Body of pancreas (tissue), 4 donors: ENCODE measurements at places on chromosomes 4 and X. TPM values are rescaled to one million over a fixed set of nuclear protein-coding genes. Genes with fewer than 3 reads are reported as not detected.
A peak's percentile ranks its signal among the peaks of the same experiment; 100 is the strongest.

DNA sequence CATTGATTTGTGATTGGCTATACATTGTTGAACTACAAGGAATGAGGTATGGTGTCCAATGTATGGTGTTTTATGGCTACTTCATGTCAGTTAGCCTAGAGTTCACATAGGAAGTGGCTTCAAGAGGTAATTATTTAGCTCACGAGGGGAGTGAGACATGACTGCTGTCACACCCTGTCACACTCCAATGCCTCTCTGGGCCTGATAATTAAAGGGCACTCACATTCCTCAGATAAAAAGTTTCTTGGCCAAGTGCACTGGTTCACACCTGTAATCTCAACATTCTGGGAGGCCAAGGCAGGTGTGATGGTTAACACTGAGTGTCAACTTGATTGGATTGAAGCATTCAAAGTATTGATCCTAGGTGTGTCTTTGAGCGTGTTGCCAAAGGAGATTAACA is 65.0 kb upstream of the DDX60 start:
- H3K27me3 ChIP-seq: no peaks in the 10 kb centered on the region
- no peaks in the 10 kb centered on the region for H3K36me3 ChIP-seq
- peaks cover 7% of the 10 kb centered on the region for H3K4me1 ChIP-seq
- no peak overlapping the region for H3K27ac ChIP-seq
- no peak overlapping the region for H3K4me3 ChIP-seq
- DNase-seq: no peak

GRCh38 chr4:182643801-182644682 is 273.1 kb downstream of the DCTD start:
- no peaks in the 10 kb centered on the region for H3K27me3 ChIP-seq
- H3K4me3 ChIP-seq: no peak overlapping the region
- no peaks in the 10 kb centered on the region for H3K4me1 ChIP-seq
- H3K27ac ChIP-seq: no peak overlapping the region

- H3K4me3 ChIP-seq: no peak overlapping the region
- no peak overlapping the region for H3K27ac ChIP-seq
- H3K36me3 ChIP-seq: no peaks in the 10 kb centered on the region
- no peaks in the 10 kb centered on the region for H3K4me1 ChIP-seq
Observed at GRCh38 chr4:182582245-182582644, 334.9 kb downstream of the DCTD start.

GRCh38 chr4:40164459-40164858 is 32.4 kb upstream of the RHOH start:
- H3K27ac ChIP-seq: no peak overlapping the region
- no peaks in the 10 kb centered on the region for H3K27me3 ChIP-seq
- no peak for DNase-seq
- H3K36me3 ChIP-seq: no peaks in the 10 kb centered on the region

DNA sequence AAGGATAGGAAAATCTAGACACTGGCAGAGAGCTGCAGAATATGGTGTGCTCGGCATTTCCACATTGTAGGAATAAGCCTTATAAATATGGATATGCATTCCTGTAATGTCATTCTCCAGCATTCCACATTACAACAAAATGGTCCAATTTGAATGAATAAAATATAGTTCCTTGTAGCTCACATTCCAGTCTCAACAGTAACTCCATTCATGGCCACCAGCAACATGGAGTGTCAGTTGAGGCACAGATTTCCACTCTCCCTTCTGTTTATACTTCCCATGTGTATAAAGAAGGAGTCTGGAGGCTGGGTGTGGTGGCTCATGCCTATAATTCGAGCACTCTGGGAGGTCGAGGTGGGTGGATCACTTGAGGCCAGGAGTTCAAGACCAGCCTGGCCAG is 84.5 kb downstream of the AASDH start:
- no peaks in the 10 kb centered on the region for H3K27me3 ChIP-seq
- H3K4me3 ChIP-seq: no peak overlapping the region
- DNase-seq: no peak
- H3K27ac ChIP-seq: no peak overlapping the region
- peaks cover 7% of the 10 kb centered on the region for H3K4me1 ChIP-seq

DNA sequence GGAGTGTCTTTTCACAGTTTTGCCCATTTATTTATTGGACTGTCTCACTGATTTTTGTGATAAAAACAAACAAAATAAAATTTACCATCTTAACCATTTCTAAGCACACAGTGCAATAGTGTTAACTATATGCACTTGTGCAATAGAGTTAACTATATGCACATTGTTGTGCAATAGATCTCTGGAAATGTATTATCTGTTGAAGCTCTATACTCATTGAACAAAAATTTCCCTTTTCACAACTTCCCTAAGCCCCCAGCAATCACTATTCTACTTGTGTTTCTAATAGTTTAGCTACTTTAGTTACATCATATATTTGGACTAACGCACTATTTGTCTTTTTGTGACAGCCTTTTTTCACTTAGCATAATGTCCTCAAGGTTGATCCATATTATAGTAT is 59.7 kb upstream of the BEX4 start:
- no peaks in the 10 kb centered on the region for H3K36me3 ChIP-seq
- no peaks in the 10 kb centered on the region for H3K4me1 ChIP-seq
- no peak overlapping the region for H3K4me3 ChIP-seq

GRCh38 chr4:76723373-76723772 is 174.6 kb downstream of the SOWAHB start:
- no peak for DNase-seq
- no peak overlapping the region for H3K4me3 ChIP-seq
- no peaks in the 10 kb centered on the region for H3K27me3 ChIP-seq
- no peak overlapping the region for H3K27ac ChIP-seq
- H3K4me1 ChIP-seq: peaks cover 11% of the 10 kb centered on the region
- no peaks in the 10 kb centered on the region for H3K36me3 ChIP-seq

DNA sequence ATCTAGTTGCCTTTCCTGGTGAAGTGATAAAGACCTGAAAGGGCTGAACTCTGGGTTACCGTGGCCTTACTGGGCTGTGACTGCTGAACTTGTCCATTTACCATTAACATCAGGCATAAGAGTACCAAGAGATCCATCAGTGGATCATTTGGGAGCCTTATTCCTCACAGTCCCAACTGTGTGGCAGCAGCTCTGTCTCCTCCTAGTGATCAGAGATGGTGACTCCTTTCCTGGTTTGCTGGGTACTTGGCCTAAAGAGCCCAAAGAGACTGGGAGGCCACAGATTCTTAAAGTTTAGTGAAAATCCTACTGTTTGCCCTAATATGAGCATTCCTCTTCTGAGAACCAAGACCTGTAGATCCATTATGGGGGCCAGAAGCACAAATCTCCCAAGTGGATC is 56.3 kb upstream of the ATP6AP2 start:
- no peak overlapping the region for H3K4me3 ChIP-seq
- peaks cover 7% of the 10 kb centered on the region for H3K4me1 ChIP-seq
- H3K27ac ChIP-seq: no peak overlapping the region
- no peaks in the 10 kb centered on the region for H3K27me3 ChIP-seq

- no peak overlapping the region for H3K4me3 ChIP-seq
- no peak for DNase-seq
- no peaks in the 10 kb centered on the region for H3K27me3 ChIP-seq
- H3K27ac ChIP-seq: no peak overlapping the region
- no peaks in the 10 kb centered on the region for H3K36me3 ChIP-seq
Observed at GRCh38 chr4:176262243-176262642, 6.8 kb downstream of the ASB5 start.

- H3K36me3 ChIP-seq: no peaks in the 10 kb centered on the region
- H3K27me3 ChIP-seq: no peaks in the 10 kb centered on the region
- no peak overlapping the region for H3K27ac ChIP-seq
- peaks cover 9% of the 10 kb centered on the region for H3K4me1 ChIP-seq
- DNase-seq: no peak
Observed at GRCh38 chrX:134537179-134537955, 77.4 kb downstream of the HPRT1 start.

GRCh38 chr4:1574601-1575417 is 109.3 kb downstream of the FAM53A start:
- peaks cover 7% of the 10 kb centered on the region for H3K27me3 ChIP-seq
- H3K27ac ChIP-seq: no peak overlapping the region
- no peaks in the 10 kb centered on the region for H3K36me3 ChIP-seq
- H3K4me3 ChIP-seq: no peak overlapping the region
- no peak for DNase-seq
- H3K4me1 ChIP-seq: peaks cover 15% of the 10 kb centered on the region

- H3K4me1 ChIP-seq: no peaks in the 10 kb centered on the region
- no peaks in the 10 kb centered on the region for H3K36me3 ChIP-seq
- DNase-seq: no peak
- H3K4me3 ChIP-seq: no peak overlapping the region
- H3K27ac ChIP-seq: no peak overlapping the region
- no peaks in the 10 kb centered on the region for H3K27me3 ChIP-seq
Observed at GRCh38 chr4:33715841-33716395, 2528.4 kb downstream of the ARAP2 start.

- DNase-seq: no peak
- no peaks in the 10 kb centered on the region for H3K4me1 ChIP-seq
- no peaks in the 10 kb centered on the region for H3K27me3 ChIP-seq
- no peaks in the 10 kb centered on the region for H3K36me3 ChIP-seq
Observed at GRCh38 chr4:114385195-114385985, 213.2 kb upstream of the UGT8 start.

GRCh38 chr4:185598846-185599552 is 63.7 kb upstream of the PDLIM3 start:
- DNase-seq: no peak
- no peaks in the 10 kb centered on the region for H3K4me1 ChIP-seq
- H3K36me3 ChIP-seq: peaks cover 5% of the 10 kb centered on the region
- no peak overlapping the region for H3K27ac ChIP-seq

GRCh38 chr4:157012781-157013180 is 41.2 kb upstream of the PDGFC start:
- no peak overlapping the region for H3K27ac ChIP-seq
- no peak overlapping the region for H3K4me3 ChIP-seq
- H3K27me3 ChIP-seq: no peaks in the 10 kb centered on the region
- H3K4me1 ChIP-seq: peaks cover 6% of the 10 kb centered on the region

GRCh38 chrX:127726227-127726626 is 326.0 kb downstream of the ACTRT1 start:
- H3K4me1 ChIP-seq: no peaks in the 10 kb centered on the region
- H3K4me3 ChIP-seq: no peak overlapping the region
- no peaks in the 10 kb centered on the region for H3K36me3 ChIP-seq
- no peak for DNase-seq
- no peaks in the 10 kb centered on the region for H3K27me3 ChIP-seq

- H3K4me3 ChIP-seq: no peak overlapping the region
- no peaks in the 10 kb centered on the region for H3K36me3 ChIP-seq
- H3K4me1 ChIP-seq: peaks cover 8% of the 10 kb centered on the region
- DNase-seq: peak; percentile 35
Observed at GRCh38 chr4:14165222-14165920, 537.8 kb upstream of the BOD1L1 start.

- no peaks in the 10 kb centered on the region for H3K27me3 ChIP-seq
- DNase-seq: peak; percentile 11
- no peaks in the 10 kb centered on the region for H3K36me3 ChIP-seq
- H3K4me1 ChIP-seq: no peaks in the 10 kb centered on the region
Observed at GRCh38 chr4:92047209-92047875, 256.4 kb upstream of the GRID2 start.

GRCh38 chr4:779555-779954 is 46.4 kb downstream of the CPLX1 start:
- H3K27ac ChIP-seq: no peak overlapping the region
- peaks cover 5% of the 10 kb centered on the region for H3K36me3 ChIP-seq
- no peak for DNase-seq
- no peak overlapping the region for H3K4me3 ChIP-seq
- no peaks in the 10 kb centered on the region for H3K27me3 ChIP-seq

GRCh38 chr4:80495865-80496264 is 160.3 kb downstream of the CFAP299 start:
- H3K36me3 ChIP-seq: no peaks in the 10 kb centered on the region
- DNase-seq: no peak
- H3K4me1 ChIP-seq: no peaks in the 10 kb centered on the region
- no peaks in the 10 kb centered on the region for H3K27me3 ChIP-seq

GRCh38 chr4:53537606-53538005 is 53.7 kb downstream of the LNX1 start:
- DNase-seq: no peak
- peaks cover 1% of the 10 kb centered on the region for H3K36me3 ChIP-seq
- no peak overlapping the region for H3K4me3 ChIP-seq
- no peaks in the 10 kb centered on the region for H3K27me3 ChIP-seq
- no peak overlapping the region for H3K27ac ChIP-seq

DNA sequence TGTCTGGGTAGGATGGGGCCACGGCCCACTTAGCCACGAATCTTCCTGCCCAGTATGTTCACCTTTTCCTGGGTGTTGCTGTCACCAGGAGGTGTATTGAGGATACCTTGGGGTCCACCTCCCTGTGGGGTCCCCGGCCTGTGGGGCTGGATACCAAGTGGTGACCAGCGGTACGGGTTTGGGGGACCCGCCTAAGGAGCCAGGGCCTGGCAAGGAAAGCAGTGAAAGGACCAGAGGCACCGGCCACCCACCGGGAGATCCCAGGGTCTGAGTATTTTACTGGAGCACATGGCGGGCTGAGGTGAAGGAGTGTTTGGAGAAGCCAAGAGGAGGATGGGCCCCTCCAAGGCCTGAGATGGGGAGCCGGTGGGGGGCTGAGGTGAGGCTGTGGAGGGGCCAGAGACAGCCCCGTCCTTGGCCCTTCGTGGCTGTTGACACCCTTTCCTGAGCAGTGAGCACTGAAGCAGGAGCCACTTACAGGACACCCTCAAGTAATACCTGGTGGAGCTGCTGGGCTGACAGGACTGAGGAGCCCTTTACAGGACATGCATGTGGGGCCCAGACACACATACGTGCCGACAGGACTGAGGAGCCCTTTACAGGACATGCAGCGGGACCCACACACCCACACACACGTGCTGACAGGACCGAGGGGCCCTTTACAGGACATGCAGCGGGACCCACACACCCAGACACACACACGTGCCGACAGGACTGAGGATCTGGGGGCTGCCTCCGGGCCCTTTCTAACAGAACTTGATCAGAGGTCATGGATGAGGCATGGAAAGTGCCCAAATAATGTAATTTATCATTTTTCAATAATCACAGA is 38.4 kb downstream of the TMEM271 start:
- no peaks in the 10 kb centered on the region for H3K4me1 ChIP-seq
- no peak overlapping the region for H3K27ac ChIP-seq
- no peaks in the 10 kb centered on the region for H3K27me3 ChIP-seq
- no peak for DNase-seq

VSIG4 gene
- total RNA-seq: 14.8 TPM

FATE1 gene
- total RNA-seq: not detected

TMEM35A gene
- not detected for total RNA-seq

ZNF81 gene
- total RNA-seq: 4.2 TPM

CXXC4 gene
- 3.6 TPM for total RNA-seq

CSAG3 gene
- total RNA-seq: not detected

CRLF2 gene
- not detected for total RNA-seq

ADH6 gene
- total RNA-seq: not detected

GABRG1 gene
- not detected for total RNA-seq

SAGE1 gene
- total RNA-seq: not detected

FGF5 gene
- not detected for total RNA-seq

ZAR1 gene
- not detected for total RNA-seq

KDM6A gene
- 20.8 TPM for total RNA-seq
